GF-D8 (cell line): ENCODE measurements at places on chromosomes 4 and X.

DNA sequence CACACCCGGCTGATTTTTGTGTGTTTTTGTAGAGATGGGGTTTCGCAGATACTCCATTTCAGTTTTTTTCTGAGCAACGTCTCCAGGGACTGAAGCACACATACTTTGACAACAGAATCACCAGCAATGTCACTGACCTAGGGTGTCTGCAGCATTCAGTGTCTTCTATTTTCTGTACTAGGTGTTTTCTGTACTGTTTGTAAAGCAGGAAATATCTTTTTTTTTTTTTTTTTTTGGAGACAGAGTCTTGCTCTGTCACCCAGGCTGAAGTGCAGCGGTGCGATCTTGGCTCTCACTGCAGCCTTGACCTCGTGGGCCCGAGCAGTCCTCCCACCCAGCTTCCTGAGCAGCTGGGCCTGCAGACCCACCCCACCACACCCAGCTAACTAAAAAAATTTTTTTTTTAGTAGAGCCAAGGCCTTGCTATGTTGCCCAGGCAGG is 8.9 kb downstream of the ADD1 start:
- DNase-seq = peak; percentile 40

DNA sequence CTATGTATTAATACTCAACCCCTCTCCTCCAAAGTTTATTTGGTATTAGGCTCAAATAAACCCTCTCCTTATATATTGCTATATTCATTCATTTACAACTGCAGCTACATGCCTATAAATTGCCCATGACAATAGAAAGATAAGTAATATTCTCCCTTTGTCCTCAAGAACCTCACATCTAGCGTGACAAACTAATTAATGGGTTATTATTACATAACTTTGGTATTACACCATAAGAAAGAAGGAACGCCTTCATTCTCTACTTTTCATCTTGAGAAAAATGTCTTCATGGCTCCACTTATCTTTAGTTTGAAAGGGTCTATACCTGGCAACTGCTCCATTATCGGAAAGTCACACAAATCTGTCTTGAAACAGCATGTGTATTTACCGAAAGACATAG is 157.7 kb upstream of the RASGEF1B start:
- no peak for DNase-seq

DNA sequence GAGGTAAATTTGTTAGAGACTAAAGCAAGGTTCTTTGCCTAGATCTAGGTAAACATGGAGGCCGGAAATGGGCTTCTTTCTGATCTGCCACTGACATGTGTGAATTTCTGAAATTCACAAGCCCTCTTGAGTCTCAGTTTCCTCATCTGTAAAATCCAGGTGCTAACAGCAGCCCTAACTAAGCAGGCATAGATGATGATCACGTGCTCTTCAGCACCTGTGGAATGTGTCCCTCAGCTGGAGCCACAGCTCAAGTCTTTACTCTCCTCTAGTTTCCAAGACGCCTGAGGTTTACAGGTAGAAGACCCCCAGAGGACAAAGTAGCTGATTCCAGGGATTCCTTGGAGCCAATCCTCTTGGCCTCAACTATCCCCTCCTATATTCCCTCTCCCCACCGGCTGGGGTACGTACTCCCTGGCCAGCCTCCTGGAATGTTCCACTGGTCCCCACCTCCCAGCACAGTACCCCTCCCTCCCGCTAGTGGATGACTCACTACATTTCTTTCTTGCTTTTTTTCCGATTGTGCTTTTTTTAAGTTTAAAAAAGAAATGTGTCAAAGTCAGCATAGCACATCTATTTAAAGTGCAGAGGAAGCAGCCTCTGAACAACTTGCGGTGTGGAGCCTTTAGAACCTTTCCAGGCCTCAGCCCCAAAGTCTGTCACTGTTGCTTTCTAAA is 98.4 kb downstream of the PHKA2 start:
- DNase-seq = no peak

- no peak for DNase-seq
Observed at GRCh38 chrX:125505207-125505606, 185.5 kb downstream of the TEX13C start.

DNA sequence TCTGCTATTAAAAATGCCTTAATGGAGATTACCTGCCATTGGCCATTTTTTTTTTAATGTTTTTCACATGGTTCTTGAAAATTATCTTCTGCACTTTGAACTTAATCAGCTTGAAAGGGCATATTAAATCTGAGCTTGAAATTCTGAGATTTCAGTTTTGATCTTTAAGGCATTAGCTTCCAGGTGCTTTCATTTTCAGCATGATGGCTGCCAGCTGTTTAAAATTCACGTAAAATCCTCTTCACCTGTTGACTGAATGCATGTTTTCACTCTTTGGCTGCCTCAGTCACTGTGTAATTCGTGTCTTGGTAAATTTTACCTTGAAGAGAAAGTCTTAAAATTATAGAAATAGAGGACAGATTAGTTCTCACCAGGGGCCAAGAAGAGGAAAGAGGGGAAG is 39.6 kb downstream of the SMAD1 start:
- DNase-seq = no peak

DNA sequence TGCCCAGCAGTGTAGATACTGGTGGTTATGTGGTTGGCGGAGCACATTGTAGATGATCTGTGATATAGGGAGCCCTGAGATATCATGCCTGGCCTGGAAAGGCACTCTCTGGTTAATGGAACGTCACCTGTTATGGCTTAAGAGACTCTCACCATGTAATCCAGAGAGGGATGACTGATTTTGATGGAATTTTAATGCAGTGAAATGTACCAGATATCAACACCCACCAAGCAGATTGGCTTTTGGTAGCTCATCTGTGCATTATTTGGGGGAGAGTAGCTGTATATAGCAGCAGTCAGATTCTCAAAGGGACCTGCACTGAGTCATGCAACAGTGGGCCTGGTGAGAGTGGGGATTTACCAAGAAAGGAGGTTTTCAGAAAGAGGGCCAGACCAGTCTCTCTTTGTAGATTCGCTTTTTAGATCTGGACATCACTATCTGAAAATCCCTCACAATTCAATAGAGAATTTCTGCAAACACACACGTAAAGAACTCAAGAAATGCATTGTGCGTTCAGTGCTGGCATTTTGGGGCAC is 17.3 kb downstream of the TSC22D3 start:
- DNase-seq = no peak

- DNase-seq = no peak
Observed at GRCh38 chr4:40630335-40631021, 814 bp upstream of the RBM47 start.

DNA sequence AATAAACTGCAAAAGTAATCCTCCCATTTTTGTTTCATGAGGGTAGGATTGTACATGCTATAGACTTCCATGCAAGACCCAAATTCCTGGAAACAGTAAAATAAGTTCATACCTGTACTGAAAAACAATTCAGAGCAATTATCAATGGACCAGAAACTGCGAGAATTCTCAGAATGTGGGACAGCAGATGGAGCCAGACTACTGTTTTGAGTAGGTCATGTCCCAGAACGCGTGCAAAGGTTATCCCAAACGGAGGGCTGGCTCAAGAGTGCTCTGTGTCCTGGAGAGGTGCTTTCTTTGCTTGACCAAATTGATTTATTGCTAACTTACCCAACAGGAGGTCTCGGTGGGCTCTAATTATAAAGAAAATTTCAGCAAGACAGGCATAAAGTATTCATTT is 1.7 kb upstream of the MAGEH1 start:
- DNase-seq = no peak

- DNase-seq = no peak
Observed at GRCh38 chr4:82099928-82100579, 273.7 kb downstream of the HNRNPD start.

- no peak for DNase-seq
Observed at GRCh38 chrX:151359341-151359740, 37.7 kb upstream of the VMA21 start.

GRCh38 chr4:31071508-31072486 is 351.6 kb downstream of the PCDH7 start:
- no peak for DNase-seq
